ENCODE measurements at places on chromosomes 7 and 10.

DNA sequence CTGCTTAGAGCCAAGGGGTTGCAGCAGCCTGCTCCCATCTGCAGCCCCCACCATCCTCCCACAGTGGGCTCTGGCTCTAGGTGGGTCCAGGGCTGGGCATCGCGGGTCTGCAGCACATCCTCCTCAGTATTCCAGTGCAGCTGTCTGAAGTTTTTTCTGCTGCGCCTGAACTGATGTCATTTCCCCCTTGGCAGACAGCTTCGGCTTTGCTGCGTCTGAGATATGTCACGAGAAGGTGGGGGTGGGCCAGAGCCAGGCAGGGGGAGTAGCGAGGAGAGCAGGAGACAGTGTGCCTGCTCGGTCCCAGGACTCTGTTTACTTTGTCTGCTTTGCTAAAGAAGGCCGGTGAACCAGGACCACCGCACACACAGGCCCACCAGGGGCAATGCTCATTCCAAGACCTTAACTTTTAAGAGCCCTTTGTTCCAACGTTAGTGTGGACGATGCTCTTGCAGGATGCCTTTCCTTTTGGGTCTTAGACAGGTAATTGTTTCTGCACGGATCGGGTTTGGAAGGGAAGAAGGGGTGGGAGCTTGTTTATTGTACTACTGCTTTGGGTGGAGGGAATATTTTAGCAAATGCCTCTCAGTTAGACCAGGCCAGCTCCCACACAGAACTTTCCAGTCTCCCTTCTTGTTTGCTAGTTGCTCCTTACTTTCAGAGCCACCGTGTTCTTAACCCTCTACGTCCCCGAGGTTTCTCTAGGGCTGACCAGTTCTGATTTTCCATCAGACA lies 32.4 kb downstream of the WBP1L start:
- peak; percentile 86 for DNase-seq

DNA sequence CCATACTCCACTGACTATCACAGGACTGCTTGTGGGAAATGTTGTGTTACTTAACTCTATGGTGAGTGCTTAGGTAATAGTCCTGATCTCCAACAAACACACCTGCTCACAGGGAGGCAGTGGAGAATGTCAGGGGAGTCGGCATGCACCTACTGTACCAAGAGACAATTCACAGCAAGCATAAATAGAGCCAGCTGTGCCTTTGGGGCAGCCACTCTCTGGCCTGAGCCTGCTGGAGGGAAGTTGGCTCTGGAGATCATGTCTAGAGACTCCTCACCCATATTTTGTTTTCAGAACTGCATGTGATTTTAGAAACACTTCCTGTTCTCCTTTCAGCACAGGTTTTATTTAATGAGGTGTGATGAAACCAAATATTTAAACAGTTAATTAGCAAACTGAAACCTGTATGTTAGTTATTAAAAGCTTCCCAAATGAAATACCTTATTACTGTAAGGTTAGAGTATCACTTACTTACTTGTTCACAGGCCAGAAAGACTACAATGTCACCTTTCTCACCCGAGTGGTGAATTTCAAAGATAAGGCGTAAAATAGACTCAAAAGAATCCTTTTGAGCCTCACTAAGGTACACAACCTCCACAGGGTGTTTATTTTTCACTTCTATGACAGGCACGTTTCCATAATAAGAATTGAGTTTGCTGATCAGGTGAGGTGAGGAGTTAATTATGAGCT lies 21.8 kb downstream of the DHX32 start:
- no peak for DNase-seq

- no peak for DNase-seq
These were observed 16.2 kb downstream of the PIP start for GRCh38 chr7:143148050-143148449.

- no peak for DNase-seq
These were observed 19.6 kb downstream of the TTYH3 start for GRCh38 chr7:2651336-2651735.

DNA sequence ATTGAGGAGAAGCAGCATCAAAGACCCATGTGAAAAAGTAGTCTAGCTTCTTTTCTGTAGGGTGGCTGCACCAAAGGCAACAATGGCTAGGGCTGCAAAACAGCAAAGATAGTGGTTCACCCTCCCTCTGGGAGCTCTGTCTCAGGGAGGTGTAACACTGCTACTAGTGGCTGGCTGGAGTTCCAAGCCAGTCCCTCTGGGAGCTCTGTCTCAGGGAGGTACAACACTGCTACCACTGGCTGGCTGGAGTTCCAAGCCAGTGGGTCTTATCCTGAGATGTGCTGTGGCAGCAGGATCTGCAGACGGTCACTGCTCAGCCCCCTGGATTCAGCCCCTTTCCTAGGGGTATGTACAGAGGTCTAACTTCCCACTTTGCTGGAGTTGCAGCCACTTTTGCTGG lies 37.9 kb upstream of the TMEM140 start:
- DNase-seq = no peak

GRCh38 chr10:74027702-74028101 lies 29.8 kb downstream of the VCL start:
- no peak for DNase-seq

- no peak for DNase-seq
These were observed 58.0 kb downstream of the LCOR start for GRCh38 chr10:96890172-96890513.

DNA sequence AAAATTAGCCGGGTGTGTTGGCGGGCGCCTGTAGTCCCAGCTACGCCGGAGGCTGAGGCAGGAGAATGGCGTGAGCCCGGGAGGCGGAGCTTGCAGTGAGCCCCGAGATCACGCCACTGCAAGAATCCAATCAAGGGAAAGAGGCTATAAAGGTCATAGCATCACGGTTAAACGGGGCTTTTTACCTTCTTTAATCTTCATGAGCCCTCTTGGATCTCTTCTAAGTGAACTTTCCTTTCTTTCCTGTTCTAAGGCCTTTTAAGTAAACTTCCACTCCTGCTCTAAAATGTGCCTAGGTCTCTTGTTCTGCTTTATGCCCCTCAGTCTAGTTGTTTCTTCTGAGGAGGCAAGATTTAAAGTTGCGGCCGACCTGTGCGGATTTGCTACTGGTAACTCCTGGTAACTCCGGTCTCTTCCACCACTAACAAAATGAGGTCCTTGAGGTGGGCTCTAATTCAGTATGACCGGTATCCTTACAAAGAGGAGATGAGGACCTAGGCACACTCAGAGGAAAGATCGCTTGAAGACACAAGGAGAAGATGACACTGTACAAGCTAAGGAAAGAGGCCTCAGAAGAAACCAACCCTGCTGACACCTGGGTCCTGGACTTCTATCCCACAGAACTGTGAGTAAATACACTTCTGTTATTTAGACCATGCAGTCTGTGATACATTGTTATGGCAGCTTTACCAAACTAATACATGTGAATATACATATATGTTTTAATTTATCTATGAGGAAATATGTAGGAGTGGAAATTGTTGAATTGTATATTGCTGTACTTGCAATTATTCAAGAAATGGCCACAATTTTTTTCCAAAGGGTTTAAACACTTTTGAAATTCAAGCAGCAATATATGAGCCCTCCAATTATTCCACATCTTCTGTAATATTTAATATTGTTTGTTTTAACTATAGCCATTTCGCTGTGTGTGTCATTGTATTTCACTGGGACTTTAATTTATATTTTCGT lies 331.5 kb upstream of the CNTNAP2 start:
- no peak for DNase-seq

GRCh38 chr7:1532456-1533254 lies 2.2 kb downstream of the MAFK start:
- DNase-seq = peak; percentile 85

DNA sequence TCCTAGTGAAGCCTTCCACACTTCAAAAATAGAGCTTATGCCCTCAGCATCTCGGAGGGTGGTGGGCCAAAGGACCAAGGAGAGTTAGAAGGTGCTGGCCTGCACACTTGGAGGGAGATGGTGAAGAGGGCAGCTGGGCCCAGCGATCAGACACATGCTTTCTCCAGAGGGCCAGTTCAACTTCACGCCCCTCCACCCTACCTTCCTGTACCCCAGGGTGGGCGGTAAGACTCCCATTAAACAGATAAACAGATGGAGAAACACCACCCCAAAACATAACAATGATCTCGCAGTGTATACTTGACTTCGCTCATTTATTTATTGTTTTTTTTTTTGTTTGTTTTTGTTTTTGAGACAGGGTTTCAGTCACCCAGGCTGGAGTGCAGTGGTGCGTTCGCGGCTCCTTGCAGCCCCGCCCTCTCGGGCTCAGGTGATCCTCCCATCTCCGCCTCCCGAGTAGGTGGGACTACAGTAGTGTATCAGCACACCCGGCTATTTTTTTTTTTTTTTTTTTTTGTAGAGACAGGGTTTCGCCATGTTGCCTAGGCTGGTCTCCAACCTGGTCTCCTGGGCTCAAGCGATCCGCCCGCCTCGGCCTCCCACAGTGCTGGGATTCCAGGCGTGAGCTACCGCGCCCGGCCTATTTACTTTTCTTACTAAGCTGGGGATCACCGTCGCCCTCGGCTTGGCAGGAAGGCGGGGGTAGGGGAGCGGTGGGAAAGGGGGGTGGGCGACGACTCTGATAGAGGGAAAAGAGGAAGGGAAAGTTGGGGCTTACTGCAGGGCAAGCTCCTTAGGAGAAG lies 1.8 kb downstream of the C10orf95 start:
- DNase-seq = peak; percentile 37

DNA sequence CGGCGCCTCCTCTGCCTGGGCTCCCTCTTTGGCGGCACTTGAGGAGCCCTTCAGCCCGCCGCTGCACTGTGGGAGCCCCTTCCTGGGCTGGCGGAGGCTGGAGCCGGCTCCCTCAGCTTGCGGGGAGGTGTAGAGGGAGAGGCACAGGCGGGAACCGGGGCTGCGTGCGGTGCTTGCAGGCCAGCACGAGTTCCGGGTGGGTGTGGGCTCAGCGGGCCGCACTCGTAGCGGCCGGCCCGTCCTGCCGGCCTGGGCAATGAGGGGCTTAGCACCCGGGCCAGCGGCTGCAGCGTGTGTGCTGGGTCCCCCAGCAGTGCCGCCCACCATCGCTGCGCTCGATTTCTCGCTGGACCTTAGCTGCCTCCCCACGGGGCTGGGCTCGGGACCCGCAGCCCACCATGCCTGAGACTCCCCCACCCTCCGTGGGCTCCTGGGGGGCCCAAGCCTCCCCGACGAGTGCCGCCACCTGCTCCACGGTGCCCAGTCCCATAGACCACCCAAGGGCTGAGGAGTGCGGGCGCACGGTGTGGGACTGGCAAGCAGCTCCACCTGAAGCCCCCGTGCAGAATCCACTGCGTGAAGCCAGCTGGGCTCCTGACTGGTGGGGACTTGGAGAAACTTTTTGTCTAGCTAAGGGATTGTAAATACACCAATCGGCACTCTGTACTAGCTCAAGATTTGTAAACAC lies 73.8 kb upstream of the KMT2E start:
- no peak for DNase-seq

DNA sequence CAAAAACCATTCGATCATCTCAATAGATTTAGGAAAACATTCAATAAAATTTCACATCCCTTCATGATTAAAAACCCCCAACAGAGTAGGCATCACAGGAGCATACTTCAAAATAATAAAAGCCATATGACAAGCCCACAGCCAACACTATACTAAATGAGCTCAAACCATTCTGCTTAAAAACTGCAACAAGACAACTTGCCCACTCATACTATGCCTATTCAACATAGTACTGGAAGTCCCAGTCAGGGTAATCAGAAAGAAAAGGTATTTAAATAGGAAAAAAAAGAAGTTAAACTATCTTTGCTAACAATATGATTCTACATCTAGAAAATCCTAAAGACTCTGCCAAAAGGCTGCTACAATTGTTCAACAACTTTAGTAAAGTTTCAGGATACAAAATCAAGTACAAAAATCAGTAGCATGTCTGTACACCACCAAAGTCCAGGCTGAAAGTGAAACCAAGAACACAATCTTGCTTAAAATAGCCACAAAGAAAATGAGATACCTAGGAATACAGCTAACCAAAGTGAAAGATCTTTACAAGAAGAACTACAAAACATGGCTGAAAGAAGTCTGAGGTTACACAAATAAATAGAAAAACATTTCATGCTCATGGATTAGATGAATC lies 882.6 kb downstream of the GRM8 start:
- DNase-seq = no peak

- DNase-seq = peak; percentile 63
These were observed 59.4 kb upstream of the UCN3 start for GRCh38 chr10:5305374-5305773.

DNA sequence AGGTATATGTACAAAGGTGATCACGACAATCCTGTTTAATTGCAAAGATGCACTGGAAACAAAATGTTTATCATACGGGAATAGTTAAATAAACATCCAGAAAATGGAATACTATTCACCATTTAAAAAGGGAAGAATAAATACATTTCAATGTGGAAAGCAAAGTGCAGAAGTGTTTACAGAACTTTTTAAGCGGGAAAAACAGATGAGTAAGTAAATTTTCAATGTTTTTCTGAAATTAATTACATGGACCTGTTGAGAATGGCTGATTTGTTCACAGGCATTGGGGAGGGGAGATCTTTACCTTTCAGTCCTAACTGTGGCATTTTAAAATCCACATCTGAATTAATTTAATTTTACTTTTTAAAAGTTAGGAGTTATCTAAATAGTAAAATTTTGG lies 7.1 kb downstream of the MTPN start:
- no peak for DNase-seq

GRCh38 chr10:78932861-78933260 lies 135.9 kb upstream of the ZMIZ1 start:
- DNase-seq = no peak

DNA sequence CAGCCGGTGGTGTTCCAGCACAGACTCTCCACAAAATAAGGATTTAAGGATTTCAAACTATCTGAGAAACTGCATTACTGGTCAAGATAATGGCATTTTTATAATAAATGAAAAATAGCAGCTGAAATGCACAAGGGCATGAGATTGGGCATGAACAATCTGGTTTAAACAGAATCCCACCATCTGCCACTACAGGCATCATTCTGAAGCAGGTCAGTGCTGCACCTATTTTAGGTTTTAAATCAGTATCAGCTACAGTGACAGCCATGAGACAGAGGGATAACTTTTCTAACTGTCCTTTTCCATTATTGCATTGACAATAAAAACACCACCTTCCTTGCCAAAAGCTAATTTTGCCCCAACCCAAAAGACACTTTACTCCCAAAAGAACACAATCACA lies 186.8 kb downstream of the ETV1 start:
- DNase-seq = no peak

- peak; percentile 99 for DNase-seq
These were observed 179.8 kb upstream of the CSTF2T start for GRCh38 chr10:51879238-51879637.

GRCh38 chr7:70660154-70660818 lies 471.7 kb upstream of the GALNT17 start:
- DNase-seq = no peak

DNA sequence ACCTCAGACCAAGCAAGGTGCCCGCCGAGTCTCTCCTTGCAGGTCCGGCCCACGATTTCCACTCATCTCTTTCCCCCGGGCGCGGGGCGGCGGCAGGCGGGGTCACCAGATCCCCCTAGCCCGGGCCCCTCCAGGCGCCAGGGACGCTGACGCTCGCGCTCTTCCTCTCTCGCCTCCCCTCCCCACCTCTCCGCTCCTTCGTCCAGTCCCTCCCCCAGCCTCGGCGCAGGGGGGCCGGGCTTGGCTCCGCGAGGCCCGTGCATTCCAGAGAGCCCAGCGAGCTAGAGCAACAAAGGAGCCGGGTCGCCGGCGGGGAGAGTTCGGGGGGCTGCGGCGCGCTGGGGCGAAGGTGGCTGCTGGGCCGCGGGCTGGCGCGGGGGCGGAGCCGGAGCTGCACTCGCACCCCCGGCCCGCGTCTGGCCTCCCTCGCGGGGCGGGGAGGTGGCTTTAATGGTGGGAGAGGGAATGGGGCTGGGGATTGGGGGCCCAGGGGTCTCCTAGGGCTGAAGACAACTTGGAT lies at the start of gene SMO:
SMO (plus strand) TSS at position 262 of the 520 bp plus-strand sequence. CDS start 519 bp downstream, outside the sequence.
- peak; percentile 74 for DNase-seq

GRCh38 chr10:124917428-124918190 lies 24.3 kb upstream of the ZRANB1 start:
- peak; percentile 32 for DNase-seq

- peak; percentile 80 for DNase-seq
These were observed 39.2 kb upstream of the GSAP start for GRCh38 chr7:77455321-77455720.

Measured in fibroblast of skin of right quadriceps (primary cell).